ENCODE measurements at places on chromosomes 12 and 14. TPM values are rescaled to one million over a fixed set of nuclear protein-coding genes. Genes with fewer than 3 reads are reported as not detected.

LBHD2 gene
- not detected for total RNA-seq

TAS2R46 gene
- total RNA-seq: 4.8 TPM

DHH gene
- 0.07 TPM for total RNA-seq

BCL2L14 gene
- not detected for total RNA-seq

GSG1 gene
- total RNA-seq: 0.07 TPM

PPP2R3C gene
- 31.8 TPM for total RNA-seq

TMEM132C gene
- total RNA-seq: not detected

SLC25A47 gene
- total RNA-seq: 0.07 TPM

THTPA gene
- total RNA-seq: 26.2 TPM

PKP2 gene
- total RNA-seq: 1.8 TPM

OTOGL gene
- 0.07 TPM for total RNA-seq

KLRC4 gene
- not detected for total RNA-seq

NEUROD4 gene
- not detected for total RNA-seq

RNU4-1 gene
- not detected for total RNA-seq
